Islet precursor cell (in vitro differentiated cells): ENCODE measurements at places on chromosomes 11 and 22.

GRCh38 chr11:101010899-101011298 lies 118.7 kb downstream of the PGR start:
- peak; percentile 77 for DNase-seq

DNA sequence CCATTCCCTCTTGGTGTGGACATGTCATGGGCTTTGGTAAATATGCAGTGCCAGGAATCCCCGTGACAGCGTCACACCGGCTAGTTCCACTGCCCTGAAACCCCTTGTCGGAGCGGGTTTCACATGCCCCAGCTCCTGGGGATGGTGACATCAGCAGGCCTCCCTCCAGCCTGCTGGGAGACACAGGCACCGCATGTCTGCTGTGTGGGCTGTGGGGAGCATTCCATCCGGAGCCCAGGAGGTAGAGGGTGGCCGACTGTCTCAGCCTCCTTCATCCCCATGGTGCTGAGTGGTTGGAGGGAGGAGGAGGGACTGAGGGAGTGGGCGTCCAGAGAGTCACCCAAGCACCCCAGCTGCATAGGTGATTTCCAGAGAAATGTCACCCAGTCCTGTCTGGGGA lies 1161.1 kb downstream of the BRD1 start:
- no peak for DNase-seq

DNA sequence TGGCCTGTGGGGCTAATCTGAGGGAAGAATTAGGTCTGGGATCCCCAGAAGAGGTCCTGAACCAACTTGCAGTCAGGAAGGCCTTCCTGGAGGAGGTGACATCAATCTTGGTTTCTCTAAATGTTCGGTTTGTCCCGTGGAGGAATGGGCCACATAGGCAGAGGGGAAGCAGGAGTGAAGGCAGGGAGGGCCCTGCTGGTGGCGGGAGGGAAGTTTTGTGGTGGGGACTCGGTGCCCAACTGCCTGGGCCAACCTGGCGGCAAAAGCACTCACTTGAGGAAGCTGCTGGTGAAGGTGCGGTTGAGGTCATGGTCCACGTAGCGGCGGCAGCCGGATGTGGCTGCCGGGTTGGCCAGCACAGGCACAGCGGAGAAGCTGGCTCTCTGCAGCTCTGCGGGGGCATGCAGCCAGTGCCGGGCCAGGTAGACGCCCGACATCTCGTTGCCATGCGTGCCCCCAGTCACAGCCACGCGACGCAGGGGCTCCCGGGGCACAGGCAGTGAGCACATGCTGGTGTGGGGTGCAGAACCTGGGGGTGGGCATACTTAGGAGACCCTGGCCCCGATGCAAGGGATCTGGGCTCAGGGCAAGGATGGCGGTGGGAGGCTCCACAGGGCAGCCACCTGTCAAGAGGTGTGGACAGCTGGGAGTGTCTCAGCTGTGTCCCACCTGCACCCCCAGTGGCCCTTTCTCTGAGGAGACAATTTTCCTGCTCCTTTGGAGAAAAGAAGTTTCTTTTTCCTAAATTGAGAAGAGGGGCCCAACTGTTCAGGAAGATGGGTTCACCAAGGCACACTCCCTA lies 3.8 kb downstream of the ACY3 start:
- DNase-seq: no peak

GRCh38 chr11:83682611-83682973 lies 396.4 kb upstream of the CCDC90B start:
- DNase-seq: no peak

DNA sequence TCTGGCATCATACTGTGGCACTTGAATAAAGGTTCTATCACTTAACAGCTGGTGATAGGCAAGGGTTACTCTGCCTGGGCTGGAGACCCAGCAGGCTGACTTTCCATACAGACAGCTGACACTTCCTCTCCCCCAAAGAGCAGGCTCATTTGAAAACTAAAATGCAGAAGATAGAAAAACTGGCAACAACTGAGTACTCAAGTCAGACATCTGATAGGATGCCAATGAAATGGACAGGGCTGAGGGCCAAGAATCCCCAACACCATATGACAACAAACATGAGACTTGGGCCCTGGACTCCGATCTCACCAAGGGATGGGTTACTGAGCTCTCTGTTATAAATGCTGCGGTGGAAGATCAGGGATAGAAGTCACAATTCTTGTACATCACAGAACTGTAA lies 237.2 kb downstream of the LRRC4C start:
- DNase-seq: no peak

DNA sequence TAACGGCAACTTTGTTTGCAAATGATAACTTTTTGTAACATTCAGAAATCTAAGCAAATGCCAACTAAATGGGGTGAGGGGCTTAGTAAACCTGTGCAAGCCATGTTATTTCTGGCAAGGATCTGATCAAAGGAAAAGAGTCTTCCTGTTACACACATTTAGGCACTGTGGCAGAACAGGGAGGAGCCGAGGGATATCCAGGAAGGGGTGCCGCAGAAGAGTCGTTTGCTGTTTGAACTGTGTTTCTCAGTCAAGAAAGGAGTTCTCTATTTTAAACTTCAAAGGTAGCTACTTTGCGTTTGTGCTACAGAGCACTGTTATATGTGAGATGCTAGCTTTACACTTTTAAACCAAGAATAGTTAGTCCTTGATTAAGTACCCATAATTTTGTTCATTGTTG lies 175.5 kb downstream of the ETS1 start:
- no peak for DNase-seq

- DNase-seq: no peak
Measured at GRCh38 chr22:33529424-33530113, 390.7 kb downstream of the LARGE1 start.

DNA sequence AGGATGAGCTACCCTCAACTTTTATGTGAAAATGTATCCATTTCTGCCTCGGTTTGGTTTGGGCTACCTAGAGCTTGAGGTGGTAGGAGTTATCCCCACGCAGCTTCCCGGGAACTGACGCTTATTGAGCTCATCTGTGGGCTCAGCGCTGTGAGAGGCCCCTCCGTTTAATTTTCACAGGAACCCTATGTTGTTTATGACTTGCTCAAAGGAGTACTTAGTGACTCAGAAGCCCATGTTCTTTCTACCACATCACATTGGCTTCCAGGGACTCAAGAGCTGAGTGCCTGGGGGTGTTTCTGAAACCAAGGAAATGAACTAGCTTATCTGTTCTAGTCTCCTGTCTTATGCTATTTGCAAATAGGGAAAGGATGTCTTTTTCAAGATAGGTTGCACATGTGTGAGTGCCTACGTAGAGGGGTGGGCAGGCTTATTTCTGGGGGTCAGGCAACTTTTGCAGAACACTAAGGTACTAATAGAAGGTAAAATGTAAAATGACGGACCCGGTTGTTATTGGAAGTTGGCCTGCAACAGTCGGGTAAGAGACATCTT lies 40.5 kb downstream of the MICAL2 start:
- peak; percentile 75 for DNase-seq

GRCh38 chr22:23382428-23383218 lies 197.5 kb downstream of the IGLL1 start:
- DNase-seq: no peak

DNA sequence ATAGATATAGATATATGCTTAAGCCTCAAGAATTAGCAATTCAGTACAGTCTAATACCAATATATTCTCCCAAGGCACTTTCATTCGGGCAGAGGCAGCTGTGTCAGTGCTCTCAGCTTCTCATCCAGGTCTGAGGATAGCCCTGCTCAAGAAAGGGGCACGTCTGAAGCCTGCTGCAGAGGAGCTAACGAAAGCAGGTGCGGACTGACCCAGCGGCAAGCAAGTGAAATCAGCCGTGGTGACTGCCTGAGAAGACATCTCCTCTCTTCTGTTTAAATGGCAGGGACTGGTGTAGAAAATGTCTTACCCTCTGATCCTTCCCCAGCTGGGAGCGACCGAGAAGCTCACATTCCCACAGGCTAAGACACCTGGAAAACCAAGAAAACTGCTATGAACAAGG lies 468.6 kb downstream of the BRD1 start:
- DNase-seq: peak; percentile 29

DNA sequence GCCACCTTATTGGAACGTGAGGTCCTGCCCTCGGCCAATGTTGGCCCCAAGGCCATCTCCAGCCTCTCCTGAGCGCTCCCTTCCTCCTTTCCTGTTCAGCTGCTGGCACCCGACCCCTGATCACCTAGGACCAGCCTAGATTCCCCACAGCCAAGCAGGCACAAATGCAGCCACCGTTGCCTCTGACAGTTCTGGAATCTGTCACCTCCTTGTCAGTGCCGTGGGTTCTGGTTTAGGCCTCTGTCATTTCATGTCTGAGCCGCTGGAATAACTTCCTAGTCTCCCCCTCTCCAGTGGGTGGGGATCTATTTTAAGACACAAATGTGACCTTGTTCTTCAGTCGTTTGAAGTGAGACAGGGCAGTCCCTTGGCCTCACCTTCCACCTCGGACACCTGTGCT lies 29.7 kb downstream of the FADS3 start:
- no peak for DNase-seq

GRCh38 chr22:27226666-27227065 lies 569.3 kb downstream of the MIAT start:
- DNase-seq: peak; percentile 18

- peak; percentile 75 for DNase-seq
Measured at GRCh38 chr11:19344661-19345518, 104.1 kb upstream of the E2F8 start.

GRCh38 chr11:46391186-46391577 lies 394 bp downstream of the CHRM4 start:
- no peak for DNase-seq

- no peak for DNase-seq
Measured at GRCh38 chr11:24412722-24413121, 84.1 kb upstream of the LUZP2 start.

- no peak for DNase-seq
Measured at GRCh38 chr22:35824256-35824655, 106.6 kb downstream of the APOL5 start.

DNA sequence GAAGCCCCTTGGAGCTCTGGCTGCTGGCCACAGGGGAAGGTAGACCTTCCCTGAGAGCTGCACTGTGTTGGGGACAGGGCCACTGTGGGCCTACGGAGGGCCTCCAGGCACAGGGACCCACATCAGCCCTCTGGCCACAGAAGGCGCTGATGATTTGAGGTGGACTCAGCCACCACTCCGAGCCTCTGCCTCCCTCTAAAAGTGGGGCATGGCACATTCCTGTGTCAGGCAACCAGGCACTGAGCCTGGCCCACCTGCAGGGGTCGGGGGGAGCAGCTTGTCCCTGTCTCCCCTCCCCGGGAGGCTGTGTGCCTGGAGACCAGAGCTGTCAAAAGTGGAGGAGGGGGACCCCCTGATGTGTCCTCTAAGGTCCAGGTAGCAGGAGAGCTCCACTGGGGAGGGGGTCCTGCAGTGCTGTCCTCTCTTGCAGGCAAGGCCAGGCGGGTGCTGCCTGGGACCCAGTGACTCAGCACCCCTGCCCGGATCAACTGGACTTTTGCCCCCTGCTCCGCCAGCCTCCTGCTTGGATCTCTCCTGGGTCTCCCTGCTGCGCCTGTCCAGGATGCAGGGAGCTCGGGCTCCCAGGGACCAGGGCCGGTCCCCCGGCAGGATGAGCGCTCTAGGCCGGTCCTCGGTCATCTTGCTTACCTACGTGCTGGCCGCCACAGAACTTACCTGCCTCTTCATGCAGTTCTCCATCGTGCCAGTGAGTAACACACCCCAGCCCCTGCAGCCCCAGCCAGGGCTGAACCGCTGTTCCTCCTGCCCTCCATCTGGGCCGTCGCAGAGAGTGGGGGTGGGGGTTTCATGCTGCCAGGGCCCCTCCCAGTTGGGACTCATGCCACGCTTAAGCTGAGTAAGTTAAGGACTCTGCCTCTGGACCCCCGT lies 17.5 kb upstream of the CDKN1C start:
- DNase-seq: no peak

DNA sequence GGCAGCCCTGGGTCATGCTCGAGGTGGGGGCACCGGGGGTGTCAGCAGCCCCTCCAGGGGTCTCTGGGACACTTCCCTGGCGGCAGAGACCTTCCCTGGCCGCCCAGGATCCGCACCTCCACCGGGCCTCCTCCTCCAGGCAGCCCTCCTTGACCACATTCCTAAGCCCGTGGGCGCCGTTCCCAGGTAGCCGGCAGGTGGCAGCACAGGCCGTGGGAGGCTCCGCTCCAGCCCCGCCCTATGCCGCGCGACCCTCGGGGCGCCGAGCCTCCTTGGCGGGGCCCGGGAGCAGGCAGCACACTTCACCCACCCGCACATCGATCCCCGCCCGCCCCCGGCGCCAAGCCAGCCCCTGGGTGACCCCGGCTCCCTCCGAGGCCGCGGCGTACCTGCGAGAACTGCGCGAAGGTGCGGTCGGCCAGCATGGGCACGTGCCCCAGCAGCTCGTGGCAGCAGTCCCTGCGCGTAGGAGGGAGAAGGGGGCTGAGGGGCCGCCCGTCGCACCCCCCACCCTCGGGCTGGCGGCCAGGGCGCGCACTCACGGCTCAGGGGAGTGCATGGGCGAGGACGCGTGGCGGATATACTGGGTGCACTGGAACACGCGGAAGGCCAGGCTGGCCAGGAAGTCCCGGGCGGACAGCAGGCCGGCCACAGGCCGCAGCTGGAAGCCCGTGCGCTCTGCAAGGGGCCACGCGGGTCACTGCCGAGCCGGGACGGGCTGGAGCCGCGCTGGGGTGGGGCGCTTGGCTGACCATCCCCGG lies 5.3 kb upstream of the INS start:
- no peak for DNase-seq

DNA sequence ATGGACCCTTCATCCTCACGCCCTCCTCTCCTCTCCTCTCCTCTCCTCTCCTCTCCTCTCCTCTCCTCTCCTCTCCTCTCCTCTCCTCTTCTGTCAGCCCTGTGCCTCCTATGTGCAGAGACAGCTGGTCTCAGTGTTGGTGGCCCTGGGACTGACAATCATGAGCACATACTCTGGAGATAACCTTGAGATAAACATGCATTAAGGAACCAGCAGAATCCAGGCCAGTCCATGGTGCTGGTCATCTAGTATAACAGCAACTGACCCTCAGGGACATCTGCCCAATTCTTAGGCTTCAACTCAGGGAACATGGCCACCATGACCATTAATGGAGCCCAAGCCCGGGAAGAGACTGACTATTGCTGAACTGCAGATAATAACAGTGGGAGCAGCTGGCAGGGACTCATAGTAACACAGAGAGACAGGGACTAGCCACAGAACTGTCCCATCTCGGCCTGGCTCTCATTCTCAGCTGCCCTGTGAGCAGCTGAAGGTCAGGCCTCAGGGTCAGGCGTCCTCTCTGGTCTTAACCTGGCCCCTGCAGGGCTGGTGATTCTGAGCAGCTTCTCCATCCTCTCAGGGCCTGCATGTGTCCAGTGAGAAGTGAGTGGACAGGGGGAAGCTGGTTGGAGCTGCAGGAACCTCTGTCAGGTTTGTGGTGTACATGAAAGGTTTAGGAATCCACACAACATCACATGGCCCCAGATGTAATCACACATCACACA lies 45.4 kb downstream of the GGTLC2 start:
- DNase-seq: no peak

GRCh38 chr11:24145411-24145810 lies 351.4 kb upstream of the LUZP2 start:
- DNase-seq: no peak

- peak; percentile 80 for DNase-seq
Measured at GRCh38 chr11:75351541-75351790, at the start of gene ARRB1. ARRB1 (minus strand) TSS chr11:75351661; CDS start chr11:75351607, 54 bp downstream.
